ENCODE measurements at places on chromosomes 6 and 20.

GRCh38 chr6:30767158-30767943 lies 23.0 kb upstream of the IER3 start:
- DNase-seq = no peak

GRCh38 chr20:60921022-60921622 lies 330.9 kb upstream of the CDH4 start:
- DNase-seq = no peak

DNA sequence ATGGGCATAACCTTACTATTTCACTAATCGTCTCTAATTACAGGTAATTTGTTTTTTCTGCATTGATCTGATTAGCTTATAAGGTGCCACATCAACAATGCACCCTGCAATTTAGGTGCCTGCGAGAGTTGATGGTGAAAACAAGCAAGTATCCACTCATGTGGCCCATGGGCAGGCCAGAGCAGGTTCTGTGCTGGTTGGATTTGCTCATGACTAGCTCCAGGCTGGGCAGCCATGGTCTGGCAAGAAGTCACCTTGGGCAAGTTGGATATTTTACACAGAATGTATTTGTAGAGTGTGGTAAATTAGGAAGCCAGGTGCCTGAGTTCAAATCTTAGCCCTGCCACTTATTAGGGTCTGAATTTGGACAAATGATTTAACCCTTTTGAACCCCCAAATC lies 25.3 kb downstream of the RAB44 start:
- DNase-seq = no peak

DNA sequence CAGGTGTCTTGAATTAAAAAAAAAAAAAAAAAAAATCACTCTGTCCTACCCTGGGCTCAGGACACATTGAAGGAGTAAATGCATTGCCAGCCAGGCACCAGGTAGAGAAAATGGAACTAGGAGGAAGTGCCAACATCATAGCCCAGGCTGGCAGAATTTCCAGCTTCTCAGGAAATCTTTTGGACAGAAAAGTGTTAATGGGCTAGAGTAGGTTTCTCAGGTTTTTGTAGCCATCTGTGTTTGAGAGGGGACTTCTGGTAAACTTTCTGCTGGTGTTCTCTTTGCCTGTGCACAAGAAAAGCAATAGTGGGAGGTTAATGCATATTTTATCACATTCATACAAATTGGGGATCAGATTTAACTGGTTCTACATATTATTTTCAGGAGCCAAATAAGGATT lies 678.3 kb upstream of the NRSN1 start:
- no peak for DNase-seq

DNA sequence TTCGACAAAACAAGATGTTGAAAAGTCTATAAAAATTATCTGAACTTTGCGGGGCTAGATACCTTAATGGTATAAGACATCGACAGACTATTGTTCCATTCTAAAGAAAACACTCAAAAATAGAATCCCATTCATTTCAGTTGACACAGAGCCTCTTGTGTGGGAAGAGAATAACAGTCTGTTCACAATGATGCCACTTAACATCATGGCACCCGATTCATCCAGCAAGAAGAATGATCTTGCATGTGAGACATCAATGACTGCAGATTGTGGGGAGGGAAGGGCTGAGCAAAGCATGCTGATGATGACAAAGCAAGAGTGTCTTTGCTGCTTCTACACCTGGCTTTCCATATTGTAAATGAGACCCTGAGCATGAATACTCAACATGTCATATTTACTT lies 49.7 kb upstream of the ARMH2 start:
- no peak for DNase-seq

DNA sequence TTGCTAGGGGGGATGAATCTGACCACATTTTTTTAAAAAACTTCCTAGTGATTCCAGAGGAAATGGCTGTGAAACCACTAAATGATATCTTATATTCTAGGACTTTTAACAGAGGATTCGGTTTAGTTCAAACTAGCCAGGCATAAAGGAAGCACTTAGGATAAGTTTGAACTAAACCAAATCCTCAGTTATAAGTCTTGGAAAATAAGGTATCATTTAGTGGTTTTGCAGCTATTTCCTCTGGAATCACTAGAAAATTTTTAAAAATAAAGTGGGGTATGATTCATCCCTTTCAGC lies 327.9 kb upstream of the QKI start:
- no peak for DNase-seq

- DNase-seq = no peak
Measured at GRCh38 chr20:1801225-1801928, 93.8 kb upstream of the SIRPA start.

GRCh38 chr20:8152183-8152582 lies 20.1 kb downstream of the PLCB1 start:
- no peak for DNase-seq

DNA sequence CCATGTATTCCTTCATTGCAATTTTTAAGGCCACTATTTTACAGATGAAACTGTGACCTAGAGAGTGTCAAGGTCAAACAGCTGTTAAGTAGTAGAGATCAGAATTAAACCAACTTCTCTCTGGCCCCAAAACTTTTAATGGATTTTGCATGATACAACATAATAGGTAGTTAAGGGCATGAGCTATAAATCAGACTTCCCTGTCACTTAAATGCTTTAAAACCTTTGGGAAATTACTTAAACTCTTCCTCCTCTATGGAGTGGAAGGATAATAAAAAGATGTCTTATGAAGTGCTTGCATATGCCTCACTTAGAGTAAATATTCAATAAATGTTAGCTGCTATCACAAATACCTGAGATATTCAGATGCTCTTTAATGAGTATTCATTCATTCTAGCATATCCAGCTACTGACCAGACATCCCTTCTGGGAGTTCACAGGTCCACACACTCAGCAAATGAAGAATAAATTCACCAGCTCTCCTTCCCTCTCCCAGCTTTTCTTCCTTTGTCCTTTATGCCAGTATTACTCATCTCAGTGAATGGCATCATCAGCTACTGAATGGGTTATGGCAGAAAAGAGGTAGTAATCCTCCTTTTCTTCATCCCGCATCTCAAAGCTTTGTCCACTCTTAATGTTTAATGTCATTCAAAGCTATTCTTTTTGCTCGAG lies 36.2 kb downstream of the EYA4 start:
- DNase-seq = no peak

DNA sequence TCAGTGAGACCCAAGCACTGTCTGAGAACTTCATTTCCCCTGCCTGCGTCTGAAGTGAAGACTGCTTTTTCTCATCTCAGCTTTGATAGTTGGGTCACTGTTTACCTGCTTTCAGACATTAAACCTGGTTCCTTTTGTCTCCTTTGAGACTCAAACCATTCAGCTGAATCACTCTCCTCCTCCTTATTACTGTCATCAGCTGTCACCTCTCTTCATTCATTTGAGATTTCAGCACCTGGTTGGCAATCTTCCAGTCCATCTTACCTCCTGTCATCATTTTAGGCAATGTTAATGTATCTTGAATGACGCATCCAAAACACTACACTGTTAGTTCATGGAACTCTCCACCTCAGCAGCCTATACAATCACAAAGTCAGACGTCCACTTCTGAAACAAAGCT lies 34.3 kb upstream of the SOX4 start:
- DNase-seq = no peak

- DNase-seq = no peak
Measured at GRCh38 chr20:7971536-7972280, 31.4 kb upstream of the HAO1 start.

DNA sequence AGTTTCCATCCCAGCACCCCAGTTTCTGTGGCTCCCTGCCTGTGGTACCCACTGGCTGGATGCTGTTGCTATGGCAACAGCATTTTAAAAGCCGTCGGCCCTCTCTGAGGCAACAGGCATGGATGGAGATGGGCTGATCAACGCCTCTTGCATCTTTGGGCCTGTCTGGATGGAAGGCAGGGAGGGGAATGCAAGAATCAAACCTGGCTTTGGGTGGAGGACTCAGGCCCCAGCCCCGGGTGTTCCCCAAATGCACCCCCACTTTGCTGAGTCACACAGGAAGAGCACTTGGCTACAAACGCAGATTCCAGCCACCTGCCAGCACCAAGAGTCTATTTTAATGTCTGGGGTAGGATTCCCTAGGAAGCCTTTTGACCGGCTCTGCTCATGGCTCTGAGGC lies 45.7 kb upstream of the TGM2 start:
- no peak for DNase-seq

- DNase-seq = no peak
Measured at GRCh38 chr6:19440531-19440930, 396.6 kb upstream of the ID4 start.

- DNase-seq = no peak
Measured at GRCh38 chr20:9119776-9120175, 50.9 kb downstream of the PLCB4 start.

- DNase-seq = no peak
Measured at GRCh38 chr20:18743665-18744440, 69.7 kb upstream of the SCP2D1 start.

DNA sequence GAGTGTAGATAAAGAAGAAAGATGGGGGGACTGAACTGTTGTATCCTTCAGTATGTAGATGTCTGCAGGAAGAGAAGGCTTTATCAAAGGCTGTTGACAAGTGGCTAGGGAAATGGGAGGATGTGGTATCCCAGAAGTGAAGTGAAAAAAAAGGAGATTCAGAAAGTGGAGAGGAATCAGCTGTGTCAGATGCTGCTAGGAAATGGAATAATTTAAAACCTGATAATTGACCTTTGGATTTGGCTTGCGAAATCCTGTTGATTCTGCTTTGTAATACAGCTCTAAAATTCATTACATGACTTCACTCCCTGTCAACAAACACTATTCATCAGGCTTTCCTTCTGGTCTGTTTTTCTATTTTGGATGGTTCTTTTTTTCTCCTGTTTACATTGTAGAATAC lies 41.7 kb downstream of the PHF3 start:
- DNase-seq = no peak

DNA sequence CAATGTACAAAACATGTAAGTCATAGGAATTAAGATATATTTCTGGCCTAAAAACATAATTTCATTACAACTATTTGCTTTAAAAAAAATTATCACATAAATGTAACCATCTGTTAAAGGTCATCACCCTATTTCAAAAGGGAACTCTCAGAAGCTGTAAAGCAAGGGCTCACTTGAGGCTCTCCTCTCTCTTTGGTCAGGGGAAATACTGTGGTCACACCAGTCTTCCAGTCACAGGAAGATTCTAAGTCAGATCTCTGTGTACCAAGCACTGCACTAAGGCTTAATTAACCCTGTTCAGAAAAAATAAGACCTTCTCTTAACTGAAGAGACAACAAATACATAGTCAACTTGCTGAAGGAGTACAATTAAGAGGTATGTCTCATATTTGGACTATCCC lies 75.6 kb downstream of the MMS22L start:
- no peak for DNase-seq

DNA sequence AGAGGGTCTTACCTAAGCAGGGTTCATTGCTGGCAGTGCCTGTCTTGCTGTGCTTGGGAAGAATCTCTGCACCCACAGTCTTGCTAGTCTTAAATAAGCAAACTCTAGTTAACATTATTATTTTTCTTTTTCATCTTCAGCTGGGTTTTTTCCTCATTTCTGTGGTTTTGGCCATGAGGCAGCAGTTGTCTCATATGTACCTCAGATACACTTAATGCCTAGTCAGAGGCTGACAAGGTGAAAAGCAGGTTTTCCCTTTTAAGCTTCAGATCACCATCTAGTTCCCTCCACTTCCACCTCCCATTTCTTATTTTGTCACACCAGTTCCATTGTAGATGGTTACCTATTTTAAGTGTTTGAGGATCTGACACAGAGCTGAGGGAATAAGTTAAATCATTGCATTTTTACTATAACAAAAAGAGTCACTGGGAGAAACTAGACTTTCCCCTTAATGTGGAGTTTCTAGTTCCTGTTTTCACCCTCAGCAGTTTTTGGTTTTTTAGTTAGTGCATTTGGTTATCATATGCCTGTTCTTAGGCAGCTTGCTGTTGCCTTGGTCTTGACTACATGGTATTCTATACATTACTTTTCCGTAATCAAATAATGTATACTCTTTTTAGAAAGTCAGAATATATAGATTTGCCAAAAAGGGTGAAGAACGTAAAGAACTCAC lies 46.0 kb downstream of the AFDN start:
- DNase-seq = no peak

DNA sequence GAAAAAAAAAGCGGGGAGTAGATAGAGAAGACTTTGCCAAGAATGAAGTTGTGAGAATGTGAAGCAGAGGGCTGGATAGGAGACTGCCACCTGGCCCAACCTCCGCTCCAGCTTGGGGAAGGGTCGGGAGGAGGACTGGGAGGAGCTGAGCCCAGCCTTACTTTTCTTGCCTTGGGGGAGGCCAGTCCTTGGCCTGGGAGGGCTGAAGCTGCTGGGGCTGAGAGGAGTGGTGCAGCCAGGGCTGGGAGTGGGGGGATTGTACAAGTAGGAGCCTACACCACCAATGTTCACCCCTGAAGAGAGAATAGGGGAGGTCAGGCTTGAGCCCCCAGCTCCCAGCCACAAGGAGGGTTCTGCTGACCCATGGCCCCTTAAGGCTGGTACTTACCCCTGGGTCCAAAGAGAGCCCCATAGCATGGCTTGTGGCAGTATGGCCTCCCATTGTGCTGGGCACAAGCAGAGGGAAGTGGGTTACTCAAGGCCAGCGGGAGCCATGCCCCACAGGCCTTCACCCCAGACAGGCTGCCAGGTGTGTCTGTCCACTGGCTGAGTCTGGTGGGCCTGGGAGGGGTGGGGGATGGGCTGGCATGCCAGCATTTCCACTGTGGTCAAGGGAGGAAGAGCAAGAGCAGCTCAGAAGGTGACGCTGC lies 1.1 kb downstream of the CRIP3 start:
- DNase-seq = no peak

- peak; percentile 50 for DNase-seq
Measured at GRCh38 chr6:139262519-139263300, 29.1 kb downstream of the TXLNB start.

DNA sequence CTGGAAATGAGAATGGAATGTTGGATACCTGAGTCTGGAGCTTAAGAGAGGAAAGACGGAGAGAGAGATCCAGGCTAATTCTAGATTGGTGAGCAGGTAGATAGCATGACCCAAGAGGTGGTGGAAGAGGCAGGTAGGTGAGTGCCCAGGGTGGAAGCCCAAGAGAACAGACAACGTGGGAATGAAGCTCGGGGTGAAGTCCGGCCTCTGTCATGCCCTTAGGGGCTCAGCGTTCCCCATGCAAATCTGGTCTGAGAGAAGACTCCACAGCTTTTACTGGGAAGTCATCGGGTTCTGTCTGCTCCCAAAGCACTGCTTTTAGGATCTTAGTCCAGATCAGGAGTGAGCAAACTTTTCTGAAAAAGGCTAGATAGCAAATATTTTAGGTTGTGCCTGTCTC lies 3.6 kb downstream of the NELFCD start:
- DNase-seq = no peak

- no peak for DNase-seq
Measured at GRCh38 chr6:137846274-137846673, 20.8 kb upstream of the TNFAIP3 start.

DNA sequence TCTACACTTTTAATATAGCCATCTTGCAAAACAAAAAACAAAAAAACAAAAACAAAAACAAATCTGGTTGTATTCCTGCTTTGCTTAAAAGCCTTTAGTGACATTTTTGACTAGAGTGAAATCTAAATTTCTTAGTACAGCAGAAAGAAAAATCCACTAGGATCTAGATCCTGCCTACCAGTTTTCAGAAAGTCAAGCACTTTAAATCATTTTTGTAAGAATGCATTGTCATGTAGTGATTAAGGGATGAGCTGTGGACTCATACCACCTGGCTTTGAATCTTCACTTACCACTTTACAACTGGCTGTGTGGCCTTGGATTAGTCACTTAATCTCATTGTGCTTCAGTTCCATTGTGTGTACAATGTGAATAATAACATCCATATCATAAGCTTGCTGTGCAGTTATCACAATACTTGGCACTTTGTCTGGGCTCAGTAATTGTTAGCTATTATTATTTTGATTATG lies 4.0 kb downstream of the MKKS start:
- DNase-seq = no peak

GRCh38 chr6:3364391-3364790 lies 92.5 kb downstream of the SLC22A23 start:
- no peak for DNase-seq

GRCh38 chr20:30921286-30922071 lies 336.0 kb upstream of the DEFB115 start:
- DNase-seq = no peak

Measured in CD4-positive, alpha-beta T cell treated with Interleukin-10 for 1 hour (primary cell).